Type B pancreatic cell (in vitro differentiated cells): ENCODE measurements at places on chromosomes 5 and 9. TPM values are rescaled to one million over a fixed set of nuclear protein-coding genes. Genes with fewer than 3 reads are reported as not detected.

DNA sequence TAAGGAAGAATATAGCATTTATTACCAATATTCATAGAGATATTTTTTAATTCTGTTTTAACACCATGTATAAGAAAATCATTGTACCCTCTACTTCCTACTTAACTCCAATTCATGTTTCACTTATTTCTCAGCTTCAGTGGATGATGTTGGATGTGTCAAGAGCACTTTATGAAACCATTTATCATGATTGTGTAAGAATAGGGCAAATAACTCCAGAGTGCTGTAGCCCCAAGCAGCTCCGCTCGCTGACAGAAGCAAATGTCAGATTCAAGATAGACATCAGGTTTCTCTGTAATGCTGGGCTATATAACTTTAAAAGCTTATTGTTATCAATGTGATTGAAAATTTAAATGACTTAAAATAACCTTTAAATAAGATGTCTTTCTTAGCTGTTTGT is 50.4 kb downstream of the MAST4 start:
- no peaks in the 10 kb centered on the region for H3K27me3 ChIP-seq
- DNase-seq: no peak
- no peaks in the 10 kb centered on the region for H3K36me3 ChIP-seq
- H3K4me1 ChIP-seq: no peaks in the 10 kb centered on the region
- H3K4me3 ChIP-seq: no peak overlapping the region
- no peak overlapping the region for H3K27ac ChIP-seq

DNA sequence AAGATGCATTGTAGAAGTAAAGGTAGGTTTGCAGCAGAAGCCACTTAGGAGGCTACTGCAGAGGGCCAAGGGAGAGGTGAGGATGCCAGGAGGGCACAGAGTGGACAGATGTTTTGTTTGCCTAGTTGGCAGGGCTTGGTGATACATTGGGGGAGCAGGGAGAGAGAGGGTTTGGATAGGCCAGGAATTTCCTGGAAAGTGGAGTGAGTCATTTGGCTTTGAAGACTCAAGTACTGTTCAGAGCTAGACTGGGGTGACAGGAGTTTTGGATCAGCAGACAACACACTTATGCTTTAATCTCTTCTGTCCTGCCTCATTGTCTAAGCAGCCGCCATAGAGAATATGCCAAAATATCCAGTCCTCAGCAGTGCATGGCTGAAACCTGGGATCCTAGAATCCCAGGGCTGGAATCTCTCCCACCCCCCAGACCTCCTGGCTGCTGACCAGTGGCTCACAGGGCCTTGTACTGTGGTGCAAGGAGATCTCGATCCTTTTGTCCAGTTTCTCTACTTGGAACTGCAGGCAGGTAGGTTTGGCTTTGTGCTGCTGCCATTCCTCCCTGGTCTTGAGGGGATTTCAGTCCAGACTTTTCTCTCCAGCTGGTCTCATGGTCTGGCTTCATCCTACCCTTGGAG is 11.0 kb downstream of the TMEM268 start:
- peaks cover 4% of the 10 kb centered on the region for H3K4me1 ChIP-seq
- no peak for DNase-seq
- H3K27me3 ChIP-seq: no peaks in the 10 kb centered on the region
- H3K36me3 ChIP-seq: peaks cover 20% of the 10 kb centered on the region

DNA sequence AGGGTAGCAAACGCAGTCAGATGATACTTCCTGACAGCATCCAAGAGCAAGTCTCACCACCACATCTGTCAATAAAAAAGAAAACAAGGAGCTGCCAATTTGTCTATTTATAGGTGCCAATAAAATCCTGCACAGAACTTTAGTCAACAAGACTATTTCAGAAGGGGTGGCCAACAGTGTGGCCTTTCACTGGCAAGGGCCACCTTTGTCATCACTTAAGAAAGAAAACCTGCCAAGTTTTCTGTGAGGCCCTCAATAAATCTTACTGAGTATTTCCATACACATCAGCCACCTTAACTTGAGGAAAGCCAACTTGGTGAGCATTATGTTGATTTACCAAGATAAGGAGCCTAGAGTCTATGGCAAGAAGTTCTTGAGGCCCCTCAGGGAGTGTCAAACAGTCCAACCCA is 312.3 kb downstream of the ENC1 start:
- peaks cover 32% of the 10 kb centered on the region for H3K4me1 ChIP-seq
- no peaks in the 10 kb centered on the region for H3K36me3 ChIP-seq
- H3K4me3 ChIP-seq: no peak overlapping the region
- no peak for DNase-seq

GRCh38 chr9:127214421-127215267 is 49.9 kb upstream of the GARNL3 start:
- no peak for DNase-seq
- no peak overlapping the region for H3K4me3 ChIP-seq
- no peaks in the 10 kb centered on the region for H3K36me3 ChIP-seq
- peaks cover 20% of the 10 kb centered on the region for H3K4me1 ChIP-seq
- H3K27ac ChIP-seq: no peak overlapping the region

- peak overlapping the region; percentile 87 for H3K27ac ChIP-seq
- H3K27me3 ChIP-seq: no peaks in the 10 kb centered on the region
- no peaks in the 10 kb centered on the region for H3K36me3 ChIP-seq
- H3K4me1 ChIP-seq: peaks cover 55% of the 10 kb centered on the region
- DNase-seq: no peak
- peak overlapping the region; percentile 48 for H3K4me3 ChIP-seq
Measured at GRCh38 chr9:129558551-129559505, 62.1 kb downstream of the C9orf50 start.

DNA sequence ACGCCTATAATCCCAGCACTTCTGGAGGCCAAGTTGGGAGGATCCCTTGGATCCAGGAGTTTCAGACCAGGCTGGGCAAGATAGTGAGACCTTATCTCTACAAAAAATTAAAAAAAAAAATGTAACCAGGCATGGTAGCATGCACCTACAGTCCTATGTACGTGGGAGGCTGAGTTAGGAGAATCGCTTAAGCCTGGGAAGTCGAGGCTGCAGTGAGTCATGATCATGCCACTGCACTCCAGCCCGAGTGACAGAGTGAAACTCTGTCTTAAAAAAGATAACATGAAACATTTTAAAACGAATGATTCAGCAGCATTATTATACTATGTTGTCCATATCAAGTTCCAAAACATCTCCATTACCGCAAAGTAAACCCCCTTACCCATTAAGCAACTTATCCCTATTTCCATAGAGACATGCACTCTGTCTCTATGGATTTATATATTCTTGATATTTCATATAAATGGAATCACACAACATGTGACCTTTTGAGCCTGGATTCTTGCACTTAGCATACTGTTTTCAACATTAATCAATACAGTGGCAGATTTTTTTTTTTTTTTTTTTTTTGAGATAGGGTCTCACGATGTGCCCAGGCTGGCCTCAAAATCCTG is 56.9 kb upstream of the MTMR12 start:
- no peak overlapping the region for H3K4me3 ChIP-seq
- H3K36me3 ChIP-seq: peaks cover 31% of the 10 kb centered on the region
- no peaks in the 10 kb centered on the region for H3K27me3 ChIP-seq
- no peaks in the 10 kb centered on the region for H3K4me1 ChIP-seq

Gene HCN1
- 1.7 and 2.5 TPM in 2 replicates for total RNA-seq

GRCh38 chr5:77077829-77078176 is 9.3 kb downstream of the ZBED3 start:
- no peaks in the 10 kb centered on the region for H3K27me3 ChIP-seq
- no peak overlapping the region for H3K27ac ChIP-seq
- H3K36me3 ChIP-seq: peaks cover 29% of the 10 kb centered on the region

DNA sequence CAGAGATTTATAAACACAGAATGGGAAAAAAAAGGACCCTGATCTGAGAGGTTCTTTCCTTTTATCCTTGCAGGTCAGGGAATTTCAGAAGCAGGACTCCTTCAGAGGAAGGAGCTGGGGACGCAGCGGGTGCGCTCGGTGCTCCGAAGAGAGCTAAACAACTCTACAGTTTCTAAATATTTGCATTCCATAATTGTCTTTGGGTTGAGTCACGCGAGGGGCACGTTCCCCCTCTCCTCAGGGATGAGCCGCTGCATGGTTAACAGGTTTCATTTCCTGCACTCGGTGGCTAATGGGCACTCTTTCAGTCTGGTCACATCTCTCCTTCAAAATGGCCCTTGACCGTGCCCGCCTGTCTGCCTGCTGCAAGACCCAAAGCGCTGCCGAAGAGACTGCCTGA is 165.0 kb upstream of the HMHB1 start:
- H3K27ac ChIP-seq: no peak overlapping the region
- no peaks in the 10 kb centered on the region for H3K27me3 ChIP-seq
- DNase-seq: no peak
- H3K36me3 ChIP-seq: no peaks in the 10 kb centered on the region
- H3K4me1 ChIP-seq: peaks cover 22% of the 10 kb centered on the region

GRCh38 chr9:121684381-121685145 is 33.1 kb downstream of the DAB2IP start:
- no peak overlapping the region for H3K4me3 ChIP-seq
- DNase-seq: no peak
- H3K27me3 ChIP-seq: no peaks in the 10 kb centered on the region
- H3K4me1 ChIP-seq: peaks cover 29% of the 10 kb centered on the region
- H3K36me3 ChIP-seq: no peaks in the 10 kb centered on the region
- H3K27ac ChIP-seq: no peak overlapping the region

DNA sequence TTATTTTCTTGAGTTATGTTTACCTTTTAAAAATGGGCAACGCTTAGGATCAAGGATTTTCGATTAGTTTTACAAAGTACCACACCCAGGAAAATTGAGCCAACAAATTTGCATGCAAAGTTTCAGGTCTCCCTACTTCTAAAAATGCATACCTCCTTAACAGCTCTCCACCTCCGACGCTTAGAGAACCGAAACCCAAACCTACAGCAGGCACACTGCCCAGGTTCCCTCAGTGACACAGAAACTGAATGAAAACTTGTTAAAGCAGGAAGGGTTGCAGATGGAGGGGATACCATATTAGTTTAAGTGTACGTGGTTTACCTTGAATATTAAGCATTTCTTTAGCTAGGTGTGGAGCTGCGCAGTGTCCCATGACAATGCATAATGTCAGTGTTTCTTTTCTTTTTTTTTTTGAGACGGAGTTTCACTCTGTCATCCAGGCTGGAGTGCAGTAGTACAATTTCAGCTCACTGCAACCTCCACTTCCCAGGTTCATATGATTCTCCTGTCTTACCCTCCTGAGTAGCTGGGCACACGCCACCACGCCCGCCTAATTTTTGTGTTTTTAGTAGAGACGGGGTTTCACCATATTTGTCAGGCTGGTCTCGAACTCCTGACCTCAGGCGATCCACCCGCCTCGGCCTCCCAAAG is 1.6 kb upstream of the SUB1 start:
- peaks cover 5% of the 10 kb centered on the region for H3K36me3 ChIP-seq
- H3K4me3 ChIP-seq: peak overlapping the region; percentile 49
- DNase-seq: no peak
- peak overlapping the region; percentile 74 for H3K27ac ChIP-seq
- H3K4me1 ChIP-seq: peaks cover 29% of the 10 kb centered on the region

GRCh38 chr9:113427629-113428028 is 17.1 kb downstream of the C9orf43 start:
- H3K27me3 ChIP-seq: peaks cover 10% of the 10 kb centered on the region
- H3K36me3 ChIP-seq: no peaks in the 10 kb centered on the region
- no peaks in the 10 kb centered on the region for H3K4me1 ChIP-seq
- H3K27ac ChIP-seq: no peak overlapping the region
- H3K4me3 ChIP-seq: no peak overlapping the region
- no peak for DNase-seq

GRCh38 chr9:121818016-121818661 is 166.7 kb downstream of the DAB2IP start:
- peaks cover 19% of the 10 kb centered on the region for H3K27me3 ChIP-seq
- peak overlapping the region; percentile 61 for H3K27ac ChIP-seq
- H3K4me3 ChIP-seq: no peak overlapping the region
- H3K4me1 ChIP-seq: peaks cover 45% of the 10 kb centered on the region

GRCh38 chr9:5851445-5851844 is 18.5 kb upstream of the ERMP1 start:
- H3K27me3 ChIP-seq: no peaks in the 10 kb centered on the region
- DNase-seq: no peak
- H3K4me3 ChIP-seq: no peak overlapping the region
- peaks cover 3% of the 10 kb centered on the region for H3K36me3 ChIP-seq
- H3K4me1 ChIP-seq: peaks cover 27% of the 10 kb centered on the region
- H3K27ac ChIP-seq: peak overlapping the region; percentile 51

GRCh38 chr9:76150013-76150412 is 244.2 kb downstream of the RFK start:
- no peak overlapping the region for H3K4me3 ChIP-seq
- peaks cover 13% of the 10 kb centered on the region for H3K4me1 ChIP-seq
- no peak for DNase-seq

GRCh38 chr5:74311961-74312360 is 328.6 kb downstream of the ENC1 start:
- no peaks in the 10 kb centered on the region for H3K27me3 ChIP-seq
- H3K4me1 ChIP-seq: peaks cover 48% of the 10 kb centered on the region
- no peak for DNase-seq

Gene FRRS1L
- 5.9 and 7.2 TPM in 2 replicates for total RNA-seq

GRCh38 chr5:91271999-91272398 is 111.1 kb downstream of the ARRDC3 start:
- H3K4me3 ChIP-seq: no peak overlapping the region
- no peaks in the 10 kb centered on the region for H3K4me1 ChIP-seq
- no peak for DNase-seq
- no peak overlapping the region for H3K27ac ChIP-seq
- no peaks in the 10 kb centered on the region for H3K36me3 ChIP-seq

- DNase-seq: no peak
- H3K4me1 ChIP-seq: peaks cover 23% of the 10 kb centered on the region
- no peaks in the 10 kb centered on the region for H3K27me3 ChIP-seq
- no peaks in the 10 kb centered on the region for H3K36me3 ChIP-seq
- H3K27ac ChIP-seq: no peak overlapping the region
Measured at GRCh38 chr5:52709167-52709925, 78.4 kb upstream of the ITGA1 start.

Gene PSMD5
- 43.6 and 45.2 TPM in 2 replicates for total RNA-seq

GRCh38 chr5:93346301-93346700 is 234.7 kb downstream of the NR2F1-AS1 start:
- H3K4me1 ChIP-seq: peaks cover 9% of the 10 kb centered on the region
- H3K27me3 ChIP-seq: no peaks in the 10 kb centered on the region
- no peak overlapping the region for H3K4me3 ChIP-seq

DNA sequence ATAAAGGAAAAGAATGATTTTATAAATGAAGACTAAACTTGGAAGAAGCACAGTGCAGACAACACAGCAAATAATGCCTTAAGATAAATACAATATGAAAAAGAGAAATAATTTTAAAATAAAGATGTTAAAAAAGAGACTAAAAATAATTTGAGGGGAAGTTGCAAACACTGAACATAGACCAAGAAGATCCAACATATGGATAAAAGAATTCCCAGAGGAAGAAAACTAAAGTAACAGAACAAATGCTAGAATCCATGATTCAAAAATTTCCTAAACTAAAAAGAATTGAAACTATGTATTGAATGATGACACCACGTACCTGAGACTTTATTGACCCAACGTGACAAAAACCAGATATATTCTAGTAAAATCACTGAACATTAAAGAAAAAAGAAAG is 18.7 kb upstream of the SMIM23 start:
- no peak overlapping the region for H3K4me3 ChIP-seq
- H3K36me3 ChIP-seq: no peaks in the 10 kb centered on the region
- H3K27me3 ChIP-seq: peaks cover 17% of the 10 kb centered on the region
- no peak overlapping the region for H3K27ac ChIP-seq

Gene ZNF622
- 24.3 and 32.5 TPM in 2 replicates for total RNA-seq

Gene VCAN
- 106 and 341 TPM in 2 replicates for total RNA-seq

Gene ANKRD20A1
- 3.3 and 3.9 TPM in 2 replicates for total RNA-seq

GRCh38 chr5:88745093-88745696 is 137.8 kb downstream of the MEF2C start:
- no peak overlapping the region for H3K27ac ChIP-seq
- no peaks in the 10 kb centered on the region for H3K36me3 ChIP-seq
- H3K27me3 ChIP-seq: no peaks in the 10 kb centered on the region
- no peak for DNase-seq
- H3K4me3 ChIP-seq: no peak overlapping the region

- H3K4me1 ChIP-seq: no peaks in the 10 kb centered on the region
- H3K27me3 ChIP-seq: no peaks in the 10 kb centered on the region
- H3K4me3 ChIP-seq: no peak overlapping the region
- H3K36me3 ChIP-seq: no peaks in the 10 kb centered on the region
- no peak overlapping the region for H3K27ac ChIP-seq
Measured at GRCh38 chr9:136508729-136509500, 26.1 kb upstream of the SEC16A start.

Gene GABBR2
- 6.3 and 6.4 TPM in 2 replicates for total RNA-seq
